RWPE2 (cell line): ENCODE measurements at places on chromosomes 7 and 10.
A peak's percentile ranks its signal among the peaks of the same experiment; 100 is the strongest.

GRCh38 chr10:21757185-21757901, 223.3 kb downstream of the MLLT10 start:
- no peak for DNase-seq

- DNase-seq = no peak
Measured at GRCh38 chr10:38093816-38094157, 350 bp upstream of the ZNF37A start.

DNA sequence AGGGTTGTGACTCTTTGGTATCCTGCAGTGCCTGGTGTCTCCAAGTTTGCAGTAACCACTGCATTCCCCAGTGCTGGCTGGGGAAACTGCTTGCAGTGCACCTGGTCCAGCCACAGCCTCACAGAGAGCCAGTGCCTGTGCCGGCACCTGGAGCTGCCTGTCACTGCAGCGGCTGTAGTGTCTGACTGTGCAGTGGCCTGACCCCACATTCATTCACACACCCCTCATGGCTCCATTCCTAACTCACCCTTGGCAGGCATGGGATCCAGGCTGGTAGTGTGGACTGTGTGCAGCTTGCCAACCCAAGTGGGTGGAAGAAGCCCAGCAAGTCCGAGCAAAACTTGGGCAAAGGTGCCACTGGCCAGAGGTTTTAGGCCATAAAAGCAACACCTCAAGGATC, 3.7 kb upstream of the CYP3A43 start:
- DNase-seq = no peak

GRCh38 chr10:23344241-23344841, at the start of gene C10orf67:
C10orf67 (minus strand) TSS chr10:23344797; CDS start chr10:23344774, 23 bp downstream.
- DNase-seq = no peak

GRCh38 chr10:122121059-122121458, 132.1 kb downstream of the TACC2 start:
- DNase-seq = no peak

DNA sequence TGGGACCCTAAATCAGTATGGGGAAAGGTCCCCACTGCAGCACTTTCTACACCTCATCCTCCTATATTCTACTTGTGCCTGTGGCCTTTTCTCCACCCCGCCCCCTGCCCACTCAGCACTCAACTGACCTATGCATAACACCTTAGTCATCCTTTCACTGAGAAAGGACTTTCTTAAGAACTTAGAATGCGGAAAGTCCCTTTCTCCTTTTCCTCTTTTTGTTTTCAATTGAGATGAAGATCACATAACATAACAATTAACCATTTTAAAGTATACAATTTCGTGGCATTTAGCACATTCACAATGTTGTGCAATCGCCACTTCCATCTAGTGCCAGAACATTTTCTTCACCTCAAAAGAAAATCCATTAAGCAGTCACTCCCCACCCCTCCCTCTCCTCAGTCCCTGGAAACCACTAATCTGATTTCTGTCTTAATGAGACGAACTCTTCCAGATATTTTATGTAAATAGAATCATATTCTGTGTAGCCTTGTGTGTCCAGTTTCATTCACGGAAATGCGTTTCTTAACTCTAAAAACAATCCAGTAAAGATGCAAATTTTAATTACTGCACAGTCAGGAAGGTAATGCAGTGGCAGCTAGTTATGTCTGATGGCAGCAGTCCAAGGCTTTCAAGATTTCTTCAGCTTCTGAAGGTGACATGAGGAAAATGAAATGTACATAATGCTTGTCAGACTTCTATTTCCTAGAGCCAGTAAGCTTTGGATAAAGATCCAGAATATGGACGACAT, 41.7 kb downstream of the FAS start:
- DNase-seq = peak; percentile 66

GRCh38 chr10:6692103-6692502, 112.0 kb upstream of the PRKCQ start:
- no peak for DNase-seq
